ENCODE measurements at places on chromosomes 1 and 21.

DNA sequence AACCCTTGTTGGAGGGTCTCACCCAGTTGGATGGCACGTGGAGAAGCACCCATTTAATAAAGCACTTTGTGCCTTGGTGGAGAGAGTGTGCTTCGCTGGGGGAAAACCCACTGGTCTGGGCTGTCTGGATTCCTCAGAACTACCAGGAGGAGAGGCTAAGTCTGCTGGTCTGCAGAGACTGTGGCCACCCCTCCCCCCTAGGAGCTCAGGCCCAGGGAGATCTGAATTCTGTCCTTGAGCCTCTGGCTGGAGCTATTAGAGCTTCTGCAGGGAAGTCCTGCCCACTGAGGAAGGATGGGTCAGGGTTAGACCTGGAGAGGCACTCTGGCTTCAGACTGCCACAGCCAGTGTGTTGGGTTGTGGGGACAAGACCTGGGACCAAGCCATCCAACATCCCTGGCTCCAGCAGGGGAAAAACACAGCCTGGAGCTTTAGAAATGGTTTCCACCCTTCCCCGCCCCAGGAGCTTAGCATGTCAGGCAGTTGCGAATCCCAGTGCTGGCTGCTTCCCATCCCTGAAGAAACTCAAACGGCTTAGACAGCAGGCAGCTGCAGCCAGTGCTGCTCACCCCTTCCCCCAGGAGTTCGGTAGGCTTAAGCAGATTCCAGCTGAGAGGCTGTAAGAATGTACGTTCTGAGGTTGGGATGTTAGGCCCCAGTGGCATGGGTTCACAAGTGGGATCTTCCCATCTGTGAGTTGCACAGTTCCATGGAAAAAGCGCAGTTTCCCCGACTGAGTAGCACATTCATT, 288.3 kb downstream of the TGFB2 start:
- no peak for DNase-seq

GRCh38 chr1:32071758-32072621, 749 bp upstream of the TMEM39B start:
- DNase-seq = no peak

DNA sequence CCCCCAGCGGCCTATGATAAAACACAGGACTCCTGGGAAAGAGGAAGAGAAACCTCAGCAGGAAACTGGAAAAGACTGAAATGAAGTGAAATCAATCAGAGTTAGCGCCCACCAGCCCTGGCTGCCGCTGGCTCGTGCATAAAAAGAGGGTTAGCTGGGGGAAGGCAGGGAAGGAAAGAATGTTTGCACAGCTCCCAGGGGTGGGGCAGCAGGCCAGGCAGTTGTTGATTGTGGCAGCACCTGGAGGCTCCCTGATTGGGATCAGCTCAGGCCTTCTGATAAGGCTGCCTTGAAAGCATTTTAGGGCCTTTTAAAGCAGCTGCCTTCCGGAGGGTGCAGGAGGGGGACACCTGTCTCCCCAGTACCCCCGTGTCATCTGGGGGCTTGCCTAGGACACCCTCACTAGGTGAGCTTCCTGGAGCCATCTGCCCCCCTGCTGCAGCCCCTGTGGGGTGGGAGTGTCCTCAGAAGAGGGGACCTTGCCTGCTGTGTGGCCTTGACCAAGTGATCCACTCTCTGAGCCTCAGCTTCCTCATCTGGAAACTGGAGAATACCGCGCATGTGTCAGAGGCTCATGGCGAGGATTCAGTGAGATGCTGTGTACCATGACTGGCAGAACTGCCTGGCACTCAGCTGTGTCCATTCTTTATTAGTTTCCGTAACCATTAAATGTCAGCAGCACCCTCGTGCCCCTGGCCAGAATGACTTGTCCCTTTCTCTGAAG, 6.6 kb downstream of the EPHB2 start:
- no peak for DNase-seq

GRCh38 chr21:42653231-42654061, at the start of gene PDE9A:
TSS of gene PDE9A (plus strand) at chr21:42653621. CDS start at chr21:42653815, 194 bp downstream.
- DNase-seq = no peak

- DNase-seq = no peak
These were observed 61.0 kb downstream of the DNTTIP2 start for GRCh38 chr1:93817819-93818569.

DNA sequence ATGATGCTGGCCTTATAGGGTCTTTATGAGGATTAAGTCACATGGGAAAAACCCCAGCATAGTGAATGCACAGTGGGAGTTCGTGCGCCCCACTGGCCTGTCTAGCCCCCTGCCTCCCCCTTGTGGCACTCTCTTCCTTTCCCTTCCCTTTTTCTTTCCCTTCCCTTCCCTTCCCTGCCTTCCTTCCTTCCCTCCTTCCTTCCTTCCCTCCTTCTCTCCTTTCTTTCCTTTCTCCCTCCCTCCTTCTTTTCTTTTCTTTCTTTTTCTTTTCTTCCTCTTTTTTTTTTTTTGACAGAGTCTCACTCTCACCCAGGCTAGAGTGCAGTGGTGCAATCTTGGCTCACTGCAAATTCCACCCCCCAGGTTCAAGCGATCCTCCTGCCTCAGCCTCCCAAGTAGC, 38.6 kb downstream of the HTR6 start:
- no peak for DNase-seq

DNA sequence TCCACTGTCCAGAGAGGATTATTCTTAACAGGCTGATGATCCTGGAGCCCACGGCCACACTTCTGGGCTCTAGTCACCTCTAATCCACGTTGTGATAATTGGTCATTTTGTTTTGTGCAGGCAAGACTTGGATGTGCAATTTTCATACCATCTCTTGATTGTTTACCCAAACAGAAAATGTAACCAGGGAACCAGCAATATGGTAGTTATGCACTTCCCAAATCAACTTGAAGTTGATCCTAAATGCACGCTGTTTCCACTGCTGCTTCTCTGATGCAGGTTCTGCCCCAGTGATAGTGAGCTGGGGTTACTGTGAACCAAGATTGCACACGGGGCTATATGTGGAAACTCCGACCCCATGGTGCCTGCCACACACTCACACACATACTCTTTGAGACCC, 14.7 kb upstream of the KCNJ15 start:
- no peak for DNase-seq

- DNase-seq = no peak
These were observed 33.4 kb downstream of the FAM78B start for GRCh38 chr1:166133276-166133841.

DNA sequence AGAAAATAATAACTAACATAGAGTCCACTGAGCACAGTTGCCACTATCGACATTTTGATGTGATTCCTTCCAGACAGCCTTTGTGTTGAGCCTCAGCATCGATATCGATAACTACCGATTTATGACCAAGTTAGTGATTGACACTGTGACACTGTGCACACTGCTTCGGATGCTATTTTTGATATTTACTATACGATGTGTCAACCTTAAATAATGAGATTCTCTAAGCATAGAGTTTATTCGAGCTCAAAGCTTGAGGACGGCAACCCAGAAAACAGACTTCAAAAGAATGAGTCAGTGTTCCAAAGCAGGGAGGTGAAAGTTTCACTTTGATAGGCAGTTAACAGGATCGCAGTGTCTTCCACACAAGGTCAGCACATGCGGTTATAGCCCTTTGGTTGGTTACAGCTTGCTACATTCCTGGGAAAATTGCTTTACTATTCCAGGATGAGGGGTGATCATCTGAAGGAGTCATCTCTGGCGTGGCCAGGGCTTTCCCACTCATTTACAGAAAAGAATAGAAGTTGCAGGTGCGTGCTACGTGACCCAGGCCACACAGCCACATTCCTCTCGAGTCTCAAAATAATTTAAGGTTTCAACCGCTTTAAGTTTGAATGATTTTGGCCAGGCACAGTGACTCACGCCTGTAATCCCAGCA, 53.6 kb upstream of the EFHD2 start:
- no peak for DNase-seq

- no peak for DNase-seq
These were observed 53.9 kb downstream of the TOR1AIP2 start for GRCh38 chr1:179823693-179824092.

DNA sequence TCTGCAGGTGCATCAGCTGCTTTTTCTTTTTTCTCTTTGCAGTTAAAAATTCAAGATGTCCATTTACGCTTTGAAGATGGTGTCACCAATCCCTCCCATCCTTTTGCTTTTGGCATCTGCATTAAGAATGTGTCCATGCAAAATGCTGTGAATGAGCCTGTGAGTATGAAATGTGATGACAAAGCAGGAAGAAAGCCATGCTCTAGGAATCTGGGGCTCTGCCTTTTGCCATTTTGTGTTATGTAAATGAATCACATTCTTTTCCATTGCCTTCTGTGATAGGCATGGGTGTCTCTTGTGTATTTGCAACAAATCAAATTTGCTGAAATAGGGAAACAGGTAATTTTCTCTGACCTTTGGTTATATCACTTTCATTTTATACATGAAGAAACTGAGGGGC, 19.4 kb downstream of the VPS13D start:
- DNase-seq = no peak

- no peak for DNase-seq
These were observed 5.2 kb downstream of the KRTAP10-8 start for GRCh38 chr21:44617071-44617501.

GRCh38 chr21:44057960-44058651, 46.0 kb downstream of the TRAPPC10 start:
- no peak for DNase-seq

DNA sequence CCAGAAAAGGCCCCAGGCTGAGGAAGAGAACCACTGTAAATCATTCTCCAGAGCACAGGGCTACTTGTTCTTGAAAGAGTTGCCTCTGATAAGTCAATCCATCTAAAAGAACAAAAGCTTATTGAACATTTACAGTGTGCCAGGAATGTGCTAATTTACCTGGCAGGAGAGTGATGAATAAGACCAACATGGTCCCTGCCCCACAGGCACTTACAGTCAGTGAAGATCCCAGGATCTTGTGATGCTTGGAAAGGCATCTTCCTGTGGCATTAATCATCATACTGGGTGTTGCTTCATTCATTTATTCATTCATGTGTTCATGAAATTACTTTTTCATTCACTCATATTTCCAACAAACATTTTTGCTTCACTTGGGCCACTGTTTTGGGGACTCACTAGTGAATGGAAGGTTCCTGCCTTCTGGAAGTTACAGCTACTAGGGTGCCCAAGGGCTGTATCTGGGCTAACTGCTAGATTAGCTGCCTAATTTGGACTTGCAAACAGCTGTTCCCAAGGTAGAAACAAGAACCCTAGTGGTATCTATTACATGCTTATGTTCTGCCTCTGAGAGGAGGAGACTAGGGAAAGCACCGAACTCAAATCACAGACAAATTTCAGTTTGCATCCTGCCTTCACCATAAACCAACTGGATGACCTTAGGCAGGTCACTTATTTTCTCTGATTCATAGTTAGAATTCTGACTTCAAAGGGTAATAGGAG, 133.5 kb downstream of the CLIC6 start:
- DNase-seq = no peak

DNA sequence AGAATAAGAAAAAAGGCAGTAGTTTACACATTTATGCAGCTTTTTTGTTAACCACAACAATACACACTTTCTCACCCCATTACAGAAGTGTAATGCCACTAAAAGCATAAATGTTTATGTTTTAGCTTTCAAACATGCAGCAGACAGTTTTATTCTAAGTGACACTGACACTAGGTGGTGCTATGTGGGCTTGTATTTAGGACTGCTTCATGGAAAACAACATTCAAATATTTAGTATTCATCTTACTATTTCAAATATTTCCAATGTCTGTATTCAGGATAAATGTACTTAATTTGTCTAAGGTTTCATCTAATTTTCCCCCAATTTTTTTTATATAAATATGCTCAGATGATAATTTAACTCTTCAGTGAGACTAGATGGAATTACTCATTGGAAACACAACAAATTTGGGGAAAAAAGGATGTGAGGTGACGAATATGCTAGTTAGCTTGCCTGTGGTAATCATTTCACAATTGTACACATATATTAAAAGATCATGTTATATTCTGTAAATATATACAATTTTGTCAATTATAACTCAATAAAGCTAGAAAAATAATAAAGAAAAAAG, 71.4 kb downstream of the USP1 start:
- no peak for DNase-seq

DNA sequence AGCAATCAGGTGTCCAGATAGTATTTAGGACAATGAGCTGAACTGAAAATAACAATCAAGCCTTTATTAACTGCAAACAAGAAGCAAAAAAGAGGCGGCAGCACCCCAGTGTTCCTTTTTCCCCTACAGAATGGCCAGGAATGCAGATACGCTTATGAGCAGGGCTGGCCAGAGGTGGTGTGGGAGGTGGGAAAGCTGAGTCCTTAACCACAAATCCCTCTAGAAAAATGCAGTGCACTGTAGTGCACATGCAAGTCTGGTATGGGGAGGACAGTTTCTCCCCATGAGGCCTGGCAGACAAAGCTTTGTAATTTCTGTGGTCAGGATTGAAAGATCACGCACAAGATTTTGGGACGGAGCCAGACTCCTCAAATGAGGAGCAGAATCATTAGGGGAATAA, 10.7 kb upstream of the IFNAR1 start:
- no peak for DNase-seq
